ENCODE measurements at places on chromosomes 16 and 17.

GRCh38 chr17:15516150-15516549, 47.1 kb downstream of the TVP23C start:
- no peaks in the 10 kb centered on the region for H3K27me3 ChIP-seq
- H3K4me3 ChIP-seq: no peak overlapping the region
- peaks cover 6% of the 10 kb centered on the region for H3K36me3 ChIP-seq
- peaks cover 17% of the 10 kb centered on the region for H3K4me1 ChIP-seq
- no peak for DNase-seq
- H3K27ac ChIP-seq: no peak overlapping the region

GRCh38 chr16:81808933-81809480, 29.9 kb downstream of the PLCG2 start:
- DNase-seq: no peak
- H3K4me3 ChIP-seq: no peak overlapping the region
- H3K36me3 ChIP-seq: no peaks in the 10 kb centered on the region
- H3K27me3 ChIP-seq: no peaks in the 10 kb centered on the region
- H3K4me1 ChIP-seq: no peaks in the 10 kb centered on the region

DNA sequence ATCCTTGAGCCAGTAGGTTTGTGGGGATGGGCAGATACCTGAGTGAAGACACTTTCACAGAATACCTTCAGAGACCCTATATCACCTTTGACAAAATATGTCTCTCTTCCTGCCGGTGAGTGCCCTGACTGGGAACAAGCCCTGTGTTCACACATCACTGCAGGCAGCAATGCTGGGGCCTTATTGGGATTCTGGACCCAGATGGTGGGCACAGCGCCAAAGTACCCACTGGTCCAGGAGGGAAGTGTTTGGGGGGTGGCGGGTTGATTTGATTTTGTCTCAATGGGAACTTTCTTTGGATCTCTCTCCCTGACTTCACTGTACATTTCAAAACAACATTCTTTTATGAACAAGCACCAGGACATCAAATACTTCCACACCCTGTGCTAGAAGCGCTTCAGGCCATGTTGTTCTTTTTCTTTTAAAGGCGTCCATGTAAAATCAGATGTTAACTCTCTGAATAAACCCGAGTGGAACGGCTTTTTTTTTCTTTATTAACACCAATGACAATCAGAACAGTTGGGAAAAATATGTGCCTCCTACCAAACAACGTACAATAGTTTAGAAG, 62.4 kb upstream of the AKTIP start:
- no peak for DNase-seq
- no peaks in the 10 kb centered on the region for H3K36me3 ChIP-seq
- H3K27me3 ChIP-seq: no peaks in the 10 kb centered on the region
- H3K27ac ChIP-seq: no peak overlapping the region
- no peaks in the 10 kb centered on the region for H3K4me1 ChIP-seq

GRCh38 chr16:4709481-4709880, 16.1 kb downstream of the NUDT16L1 start:
- no peak overlapping the region for H3K4me3 ChIP-seq
- H3K27me3 ChIP-seq: no peaks in the 10 kb centered on the region
- H3K36me3 ChIP-seq: peaks cover 28% of the 10 kb centered on the region
- no peaks in the 10 kb centered on the region for H3K4me1 ChIP-seq

GRCh38 chr16:49900875-49901274, 45.0 kb upstream of the ZNF423 start:
- no peak overlapping the region for H3K27ac ChIP-seq
- no peaks in the 10 kb centered on the region for H3K4me1 ChIP-seq
- DNase-seq: no peak
- H3K36me3 ChIP-seq: no peaks in the 10 kb centered on the region
- H3K4me3 ChIP-seq: no peak overlapping the region
- H3K27me3 ChIP-seq: no peaks in the 10 kb centered on the region

DNA sequence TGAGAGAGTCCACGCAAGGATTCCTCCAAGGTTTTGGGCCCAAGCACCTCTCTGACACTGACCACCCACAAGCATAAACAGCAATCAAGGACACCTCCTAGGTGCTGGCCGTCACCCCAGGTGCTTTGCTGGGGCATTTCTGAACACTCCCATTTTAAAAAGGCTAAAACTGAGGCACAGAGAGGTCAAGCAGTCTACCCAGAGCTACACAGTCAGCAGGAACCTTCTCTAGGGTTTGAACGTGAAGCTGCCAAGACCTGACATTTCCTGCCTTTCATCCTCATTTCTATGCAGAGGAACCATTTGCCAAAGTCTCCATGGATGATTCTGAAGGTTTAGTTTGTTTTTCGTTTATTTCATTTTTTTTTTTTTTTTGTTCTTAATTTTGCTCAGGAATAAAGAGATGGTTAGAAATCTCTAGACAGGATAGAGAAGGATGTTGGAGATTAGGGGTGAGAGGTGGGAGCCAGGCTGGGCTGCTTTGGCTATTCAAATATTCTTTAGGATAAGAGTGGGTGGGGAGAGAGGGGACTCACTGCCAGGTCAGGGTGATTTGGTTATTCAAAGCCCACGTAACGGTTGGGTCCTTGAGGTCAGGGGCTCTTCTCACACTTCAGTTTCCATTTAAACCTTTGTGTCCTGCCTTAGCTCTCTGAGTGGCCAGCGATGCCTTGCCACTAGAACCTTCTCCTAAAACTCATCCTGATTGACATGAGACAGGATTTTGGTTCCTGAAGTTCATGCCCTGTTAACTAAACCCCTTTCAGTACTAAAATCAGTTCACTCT, 6.2 kb downstream of the PLCG2 start:
- DNase-seq: no peak
- no peaks in the 10 kb centered on the region for H3K4me1 ChIP-seq
- H3K4me3 ChIP-seq: no peak overlapping the region
- H3K27me3 ChIP-seq: no peaks in the 10 kb centered on the region
- no peaks in the 10 kb centered on the region for H3K36me3 ChIP-seq
- H3K27ac ChIP-seq: no peak overlapping the region
